ENCODE measurements at places on chromosomes 16 and 17.
A peak's percentile ranks its signal among the peaks of the same experiment; 100 is the strongest.

DNA sequence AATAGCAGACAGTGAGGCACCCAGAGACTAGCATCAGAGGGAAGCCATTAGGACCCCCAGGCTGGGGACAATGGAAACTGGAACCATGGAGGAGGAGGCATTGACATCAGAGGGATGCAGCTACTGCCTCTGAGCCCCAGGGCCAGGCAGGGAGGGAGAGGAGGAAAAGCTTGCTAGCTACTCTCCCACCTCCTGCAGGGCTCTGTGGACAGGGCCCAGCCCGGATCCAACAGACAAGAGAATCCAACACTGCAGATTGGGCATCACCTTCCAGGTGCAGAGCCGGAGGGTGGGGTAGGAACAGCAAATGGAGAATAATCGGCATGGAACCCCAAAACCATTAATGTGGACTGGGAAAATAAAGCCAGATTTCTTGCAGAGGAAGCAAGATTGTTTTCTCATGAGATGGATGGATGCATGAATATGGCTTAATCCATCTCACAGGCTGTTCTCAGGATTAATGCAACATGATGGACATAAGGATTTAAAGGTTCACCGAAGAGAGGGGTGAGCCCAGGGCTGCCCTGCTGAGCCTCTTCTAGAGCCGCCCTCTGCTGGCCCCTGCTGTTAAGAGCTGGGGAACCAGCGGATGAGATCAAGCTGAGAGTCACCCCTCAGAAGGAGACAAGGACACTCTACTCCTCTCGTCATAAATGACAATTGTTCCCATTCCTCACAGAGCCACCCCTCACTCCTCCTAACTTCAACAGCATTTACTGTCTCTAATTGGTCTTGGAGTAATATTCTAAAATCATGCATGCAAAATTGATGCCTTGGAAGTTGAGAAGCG lies 48.8 kb downstream of the DNAH3 start:
- no peak for DNase-seq

GRCh38 chr16:19223235-19224170 lies 55.5 kb downstream of the SYT17 start:
- DNase-seq, result peak; percentile 48

DNA sequence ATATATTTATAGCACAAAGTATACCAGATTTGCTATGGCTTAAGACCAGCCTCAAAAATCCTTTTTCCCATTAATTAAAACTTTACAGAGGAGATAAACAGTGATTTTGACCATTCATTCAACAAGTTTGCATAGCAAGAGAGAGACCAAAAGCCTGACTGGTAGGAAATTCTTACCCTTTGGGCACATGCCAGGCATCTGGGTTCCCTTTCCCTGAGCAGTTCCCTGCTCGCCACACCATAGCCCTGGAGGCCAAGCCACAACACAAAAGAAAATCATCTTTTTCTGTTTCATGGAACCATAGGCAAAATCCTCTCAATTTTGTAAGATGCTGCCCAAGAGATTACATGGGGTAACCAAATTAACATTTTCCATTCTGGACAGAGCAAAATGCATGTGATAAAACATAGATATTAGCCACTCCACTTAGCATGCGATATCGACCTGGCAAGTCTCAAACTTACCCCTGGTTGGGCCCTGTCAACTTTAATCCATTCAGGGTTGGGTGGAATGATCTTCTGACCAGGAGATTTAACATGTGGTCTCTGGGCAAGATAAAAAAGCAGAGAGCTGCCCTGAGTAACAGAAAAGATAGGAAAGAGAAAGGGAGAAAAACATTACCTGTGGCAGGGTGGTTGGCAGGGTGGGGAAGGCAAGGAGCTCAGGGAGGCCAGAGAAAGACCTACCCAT lies 57.6 kb upstream of the B4GALNT2 start:
- no peak for DNase-seq

GRCh38 chr16:75087375-75087979 lies 29.1 kb downstream of the LDHD start:
- peak; percentile 92 for DNase-seq

DNA sequence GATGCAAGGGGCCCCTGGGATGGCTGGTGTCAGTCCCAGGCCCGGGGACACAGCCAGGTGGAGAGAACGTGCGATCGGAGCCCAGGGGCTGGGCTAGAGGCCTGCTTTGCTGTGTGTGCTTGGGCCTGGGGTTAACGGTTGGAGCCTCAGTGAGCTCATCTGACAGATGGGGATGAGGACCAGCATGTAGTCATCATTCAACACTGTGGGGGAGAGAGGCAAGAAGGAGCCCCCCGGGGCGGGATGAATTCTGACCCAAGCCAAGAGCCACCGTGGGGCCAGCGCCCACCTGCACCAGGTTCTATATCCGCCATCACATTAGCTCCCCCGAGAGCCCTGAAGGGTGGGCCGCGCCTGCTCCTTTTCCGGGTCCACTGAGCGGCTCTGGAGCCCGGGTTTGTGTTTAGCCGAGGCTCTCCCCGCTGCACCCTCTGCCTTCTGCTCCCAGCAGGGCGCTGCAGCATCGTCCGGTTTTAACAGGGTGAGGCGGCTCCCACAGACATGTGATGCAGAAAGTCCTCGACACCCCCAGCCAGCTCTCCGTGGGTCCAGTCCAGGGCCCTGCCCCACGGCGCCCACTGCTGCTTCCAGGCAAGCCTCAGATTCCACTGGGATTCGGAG lies 365.7 kb downstream of the SEC14L1 start:
- no peak for DNase-seq

GRCh38 chr17:79690988-79691836 lies 39.5 kb upstream of the ENPP7 start:
- no peak for DNase-seq

DNA sequence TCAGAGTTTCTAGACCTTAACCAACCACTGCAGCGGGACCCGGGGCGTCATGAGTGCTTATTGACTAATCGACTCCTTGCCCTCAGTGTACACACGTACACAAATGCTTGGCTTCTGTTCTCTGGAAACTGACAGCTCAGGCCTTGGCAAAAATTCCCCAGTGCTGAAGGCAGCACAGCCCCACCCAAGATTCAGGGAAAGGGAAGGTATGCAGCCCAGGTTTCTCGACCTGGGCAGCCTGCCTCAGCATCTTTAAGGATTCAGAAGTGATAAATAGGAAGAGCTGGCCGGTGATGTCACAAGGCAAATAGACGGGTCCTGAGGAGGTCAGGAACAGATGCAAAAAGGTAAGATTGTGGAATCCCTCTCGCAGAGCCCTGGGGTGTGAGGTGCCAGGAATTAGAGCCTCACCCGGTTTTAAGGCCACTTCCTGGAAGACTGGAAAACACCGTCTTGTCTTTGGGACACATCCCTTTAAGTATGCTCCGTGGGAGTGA lies 9.0 kb upstream of the CDH3 start:
- no peak for DNase-seq

Measured in KBM-7 (cell line).